ENCODE measurements at places on chromosomes 1 and 21.

DNA sequence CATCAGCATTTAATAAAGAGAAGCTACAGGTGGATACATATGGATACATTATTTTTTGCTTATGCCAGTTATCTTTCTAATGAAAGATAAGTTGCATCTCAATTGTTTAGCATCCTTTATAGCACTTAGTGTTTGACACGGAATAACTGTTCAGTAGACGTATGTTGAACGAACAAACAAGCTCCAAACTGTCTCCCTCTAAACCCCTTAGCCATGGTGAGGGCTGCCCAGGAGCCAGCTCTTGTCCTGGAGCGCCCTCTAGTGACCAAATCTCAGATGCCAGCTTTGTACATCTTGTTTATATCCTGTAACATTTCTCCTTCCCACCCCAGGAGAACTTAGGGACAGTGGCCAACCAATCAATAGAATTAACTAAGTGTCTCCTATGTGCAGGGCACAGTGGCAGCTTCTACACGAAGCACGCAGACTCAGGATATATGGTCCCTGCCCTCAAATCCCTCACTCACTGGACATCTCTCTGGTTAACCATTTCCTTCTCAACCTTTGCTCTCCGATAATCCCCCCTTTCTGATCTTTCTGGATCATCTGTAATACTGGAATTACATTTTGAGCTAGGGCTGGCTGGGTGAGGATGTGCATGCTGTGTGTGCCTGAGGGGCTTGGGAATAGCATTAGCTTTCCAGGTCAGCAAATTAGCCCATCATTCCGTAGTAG, 22.9 kb downstream of the KCNA10 start:
- DNase-seq: peak; percentile 76

DNA sequence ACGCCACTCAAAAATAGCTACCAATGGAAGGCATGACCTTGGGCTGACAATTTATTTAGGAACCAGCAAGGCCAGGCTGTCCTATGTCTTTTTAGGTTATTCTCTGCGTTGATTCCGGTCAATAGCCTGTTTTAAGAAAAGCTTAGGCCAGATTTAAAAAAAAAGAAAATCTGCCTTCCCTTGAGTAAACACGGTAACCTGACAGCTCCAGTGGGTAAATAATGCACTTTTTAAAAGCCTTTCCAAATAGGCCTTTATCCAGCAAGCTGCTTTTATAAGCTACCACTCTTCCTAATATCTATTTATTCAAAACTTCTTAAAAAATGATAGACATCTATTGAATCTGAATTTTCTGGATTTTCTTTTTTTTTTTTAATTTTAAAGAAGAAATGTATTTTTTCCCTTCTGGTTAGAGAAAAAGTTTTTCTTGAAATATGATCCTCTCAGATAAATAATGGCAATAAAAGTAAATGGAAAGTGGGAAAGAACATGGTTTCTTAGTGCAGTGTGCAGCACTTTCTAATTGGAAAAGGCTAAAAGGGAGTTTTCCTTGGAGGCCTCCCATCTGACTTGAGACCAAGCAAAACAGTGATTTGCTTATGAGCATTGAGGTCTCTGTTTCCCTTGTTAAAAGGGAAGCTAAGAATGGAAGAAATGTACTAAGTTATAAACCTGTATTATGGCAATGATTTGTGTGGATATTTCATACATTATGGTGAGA, 281.0 kb upstream of the RUNX1 start:
- no peak for DNase-seq

- DNase-seq: no peak
These were observed 227.3 kb downstream of the BRINP3 start for GRCh38 chr1:190250368-190250767.

- DNase-seq: no peak
These were observed 5.7 kb downstream of the KNCN start for GRCh38 chr1:46545784-46546183.

DNA sequence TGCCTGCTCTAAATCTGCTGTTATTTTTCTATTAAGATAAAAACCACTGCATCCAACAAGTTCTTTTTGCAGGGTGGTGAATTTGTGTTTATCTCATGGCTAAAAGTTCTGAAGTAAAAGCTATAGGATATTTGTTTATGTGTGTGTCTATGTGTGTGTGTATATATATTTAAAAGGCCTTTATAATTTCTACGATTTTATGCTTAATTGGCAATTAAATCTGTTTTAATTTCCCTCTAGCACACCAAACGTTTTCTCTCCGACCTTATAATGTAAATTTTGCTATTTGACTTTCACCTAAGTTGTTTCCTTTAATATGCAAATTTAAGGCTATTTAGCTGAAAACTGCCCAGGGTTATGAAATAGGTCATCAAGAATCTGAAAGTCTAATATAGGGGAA, 19.8 kb upstream of the HPDL start:
- DNase-seq: no peak

- no peak for DNase-seq
These were observed 13.1 kb upstream of the BCL9 start for GRCh38 chr1:147527941-147528936.

DNA sequence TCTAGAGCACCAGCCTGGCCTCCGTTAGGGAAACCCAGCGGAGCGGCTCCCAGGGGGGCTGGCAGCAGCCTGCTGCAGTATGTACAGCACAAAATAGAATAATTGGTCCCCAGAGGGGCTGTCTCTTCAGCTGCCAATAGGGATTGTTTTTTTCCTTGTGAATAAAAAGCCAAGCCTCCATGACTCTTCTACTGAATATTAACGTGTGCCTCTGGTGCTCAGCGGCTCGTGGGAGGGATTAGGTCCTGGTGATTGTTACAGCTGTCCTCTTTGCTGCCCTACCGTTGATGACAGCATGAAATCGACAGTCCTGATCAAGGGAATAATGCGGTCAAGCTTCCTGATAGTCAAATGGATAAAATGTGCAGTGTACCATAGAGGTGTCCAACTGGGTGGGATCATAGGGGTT, 190.7 kb upstream of the RUNX1 start:
- DNase-seq: no peak

GRCh38 chr1:234475167-234475793, 3.7 kb downstream of the TARBP1 start:
- no peak for DNase-seq

GRCh38 chr1:18539171-18539570, 58.4 kb downstream of the KLHDC7A start:
- DNase-seq: no peak

- no peak for DNase-seq
These were observed 16.1 kb downstream of the CSF1 start for GRCh38 chr1:109926662-109927300.

DNA sequence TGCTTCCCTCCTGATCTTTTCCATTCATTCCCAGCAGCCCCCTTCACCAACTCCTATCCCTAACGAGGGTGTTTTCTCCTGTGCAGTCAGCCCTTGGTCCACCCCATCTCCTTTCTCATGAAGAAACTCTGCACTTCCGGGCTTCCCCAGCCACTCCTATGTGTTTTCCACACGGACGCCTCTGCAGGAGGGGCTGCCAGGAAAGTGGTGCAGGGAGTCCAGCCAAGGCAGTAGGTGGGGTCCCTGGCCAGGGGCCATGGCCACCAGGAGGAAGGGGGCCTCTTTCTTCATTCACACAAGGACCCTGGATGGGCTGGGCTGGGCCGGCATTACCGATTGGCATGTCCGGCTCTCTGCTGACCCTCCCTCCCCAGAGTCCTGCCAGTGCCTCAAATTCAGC, 72.8 kb upstream of the EFHD2 start:
- DNase-seq: no peak

DNA sequence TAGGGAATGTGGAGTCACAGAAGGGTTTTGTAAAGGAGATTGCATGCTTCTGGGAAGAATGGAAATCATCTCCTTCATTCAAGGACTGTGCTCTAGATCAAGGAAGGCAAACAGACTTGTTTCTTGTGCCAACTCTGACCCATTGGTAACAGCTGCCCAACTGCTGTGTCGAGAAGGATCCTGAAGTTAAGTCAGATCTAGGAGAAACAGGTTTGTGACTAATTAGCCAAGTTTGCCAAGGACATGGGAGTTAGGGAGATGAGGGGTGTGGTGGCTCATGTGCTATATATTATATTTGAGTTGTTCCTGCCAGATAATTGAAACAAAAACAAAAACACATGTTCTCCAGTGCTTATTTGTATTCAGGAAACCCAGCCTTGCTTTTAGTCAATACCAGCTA, 251.2 kb upstream of the USP24 start:
- no peak for DNase-seq

GRCh38 chr1:6414443-6414844, 5.3 kb downstream of the HES2 start:
- peak; percentile 35 for DNase-seq

DNA sequence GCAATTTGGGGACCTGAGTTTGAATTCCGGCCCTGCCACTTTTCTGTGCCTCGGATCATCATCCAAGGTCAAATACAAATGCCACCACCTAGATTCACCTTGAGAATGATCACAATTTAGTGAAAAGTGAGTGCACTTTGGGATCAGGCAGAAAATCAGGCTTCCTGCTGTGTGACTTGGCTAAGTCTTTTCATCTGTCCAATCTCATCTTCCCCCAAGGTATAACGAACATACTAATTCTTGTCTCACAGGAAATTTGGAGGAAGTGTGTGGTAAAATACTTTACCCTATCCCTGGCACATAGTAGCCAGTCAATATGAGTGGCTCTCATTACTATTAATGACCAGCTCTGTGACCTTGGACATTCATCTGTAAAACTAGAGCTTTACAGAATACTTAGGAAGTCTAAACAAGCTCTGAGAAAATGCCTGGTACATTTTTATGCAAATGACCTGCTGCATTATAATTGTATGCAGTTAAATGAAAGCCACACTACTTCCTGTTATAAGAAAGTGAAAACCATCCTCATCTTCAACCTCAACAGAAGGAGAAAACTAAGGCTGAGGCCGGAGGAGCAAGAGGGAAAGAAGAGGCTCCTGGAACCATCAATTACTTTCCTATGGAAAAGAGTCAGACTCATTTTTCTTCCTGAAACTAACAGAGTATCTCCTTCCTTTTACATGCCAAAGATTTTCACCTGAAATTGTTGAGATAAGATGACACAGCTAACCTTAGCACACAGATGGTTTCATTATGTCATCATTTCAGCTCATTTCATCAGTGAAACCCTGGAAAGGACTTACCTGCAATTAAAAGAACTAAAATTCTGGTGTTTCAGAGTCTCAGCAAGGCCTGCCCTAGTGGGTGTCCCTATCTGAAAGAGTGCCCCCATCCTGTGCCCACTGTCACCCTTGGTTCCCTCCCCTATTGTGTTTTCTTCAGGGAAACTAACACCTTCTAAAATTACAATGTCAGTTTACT, 32.6 kb upstream of the RGS8 start:
- no peak for DNase-seq

- DNase-seq: no peak
These were observed 40.1 kb downstream of the CHAF1B start for GRCh38 chr21:36425286-36425685.

GRCh38 chr1:183910845-183911244, 105.9 kb downstream of the RGL1 start:
- DNase-seq: no peak

GRCh38 chr1:39573736-39574624, 2.6 kb downstream of the PABPC4 start:
- no peak for DNase-seq

DNA sequence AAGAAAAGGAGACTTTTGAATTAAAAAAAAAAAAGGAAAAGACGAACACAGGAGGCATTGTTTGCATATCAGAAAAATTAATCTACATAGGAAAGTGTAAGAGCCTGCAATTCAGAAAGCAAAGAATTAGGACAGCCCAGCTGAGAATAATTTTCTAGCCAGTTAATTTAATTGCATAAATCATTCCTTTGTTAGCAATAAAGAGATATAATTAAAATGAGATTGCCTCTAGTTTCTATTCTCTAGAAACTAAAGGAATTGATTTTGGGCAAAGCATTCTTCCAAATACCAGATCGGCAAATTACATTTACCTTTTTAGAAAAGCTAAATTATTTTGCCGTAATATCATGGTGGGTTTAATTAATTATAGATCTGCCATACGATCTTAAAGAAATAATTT, 46.0 kb downstream of the NUF2 start:
- DNase-seq: no peak

DNA sequence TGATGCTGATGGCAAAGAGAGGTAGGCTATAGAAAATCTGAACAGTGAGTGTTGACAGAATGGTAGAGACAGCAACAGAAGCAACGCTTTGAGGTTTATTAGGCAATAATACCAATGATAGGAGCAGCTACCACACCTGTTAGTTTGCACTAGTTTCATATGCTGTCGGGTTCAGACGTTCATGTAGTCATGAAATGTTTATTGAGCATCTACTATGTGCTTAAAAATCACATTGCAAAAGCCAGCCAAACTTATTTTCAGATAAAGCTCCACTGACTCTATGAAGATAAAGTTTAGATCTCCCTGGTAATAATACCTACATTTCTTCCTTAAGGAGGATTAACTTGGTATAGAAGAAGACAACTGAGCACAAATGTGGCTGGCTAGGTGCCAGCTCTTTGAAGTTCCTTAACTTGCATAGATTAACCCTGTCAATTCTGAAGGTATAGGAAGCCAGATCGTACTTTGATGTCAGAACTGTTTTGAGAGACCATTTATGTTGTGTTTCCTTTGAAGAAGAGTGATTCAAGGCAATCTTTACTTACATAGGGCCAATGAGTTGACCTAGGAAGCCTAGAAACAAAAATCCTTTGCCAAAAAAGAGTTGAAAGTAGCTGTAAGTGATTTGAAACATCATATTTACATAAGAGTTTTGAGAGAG, 71.5 kb downstream of the DISP1 start:
- DNase-seq: no peak

GRCh38 chr1:159946242-159947187, 1.1 kb upstream of the IGSF9 start:
- DNase-seq: no peak

DNA sequence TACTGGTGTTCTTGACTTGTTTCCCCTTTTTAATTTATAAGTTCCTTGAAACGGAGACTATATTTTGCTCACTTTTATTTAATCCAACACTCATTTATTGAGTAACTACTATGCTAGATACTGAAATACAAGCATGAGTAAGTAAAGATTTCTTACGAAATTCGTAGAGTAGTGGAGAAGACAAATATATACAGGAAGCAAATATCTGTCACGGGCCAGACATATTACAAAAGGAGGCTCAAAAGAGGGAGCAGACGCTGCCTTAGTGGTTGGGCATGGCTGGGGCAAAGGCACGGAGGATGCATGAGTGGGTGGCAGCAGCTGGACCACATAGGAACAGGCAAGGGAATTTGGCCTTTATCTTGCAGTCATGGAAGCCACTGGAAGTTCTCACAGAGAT, 6.8 kb downstream of the NCF2 start:
- DNase-seq: no peak

DNA sequence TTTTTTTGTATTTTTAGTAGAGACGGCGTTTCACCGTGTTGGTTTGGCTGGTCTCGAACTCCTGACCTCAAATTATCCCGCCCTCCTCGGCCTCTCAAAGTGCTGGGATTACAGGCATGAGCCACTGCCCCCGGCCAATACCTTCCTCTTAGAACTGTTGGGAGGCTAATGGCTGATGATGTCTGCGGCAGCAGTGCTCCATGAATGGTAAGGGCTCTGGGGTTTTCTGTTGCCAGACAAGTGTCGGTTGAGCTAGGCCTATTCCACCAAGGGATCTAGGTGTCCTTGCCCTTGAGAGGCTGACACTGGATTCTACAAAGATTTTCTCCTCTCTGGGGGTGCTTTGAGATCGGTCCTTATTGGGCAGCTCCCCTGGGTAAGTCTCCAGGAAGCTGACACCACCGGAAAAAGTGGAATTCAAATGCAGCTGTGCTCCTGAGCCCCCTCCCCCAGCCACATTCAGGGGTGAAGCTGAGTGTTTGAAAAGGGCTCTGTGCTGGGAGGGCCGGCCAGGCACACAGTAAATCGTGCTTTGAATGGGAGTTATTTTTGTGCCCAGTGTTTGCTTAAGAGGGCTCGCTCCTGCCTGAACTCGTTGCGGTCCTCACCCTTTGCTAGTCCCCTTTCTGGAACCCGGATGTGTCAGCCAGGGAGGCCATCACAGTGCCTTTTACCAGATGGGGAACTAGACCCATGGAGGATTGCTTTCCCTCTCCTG, 5.2 kb downstream of the SOX13 start:
- DNase-seq: no peak

Measured in CD4-positive, alpha-beta T cell treated with Interleukin-10 for 1 hour (primary cell).